ENCODE measurements at places on chromosomes 11 and 22.

- no peak for DNase-seq
Observed at GRCh38 chr22:48968201-48968959, 859.3 kb downstream of the BRD1 start.

DNA sequence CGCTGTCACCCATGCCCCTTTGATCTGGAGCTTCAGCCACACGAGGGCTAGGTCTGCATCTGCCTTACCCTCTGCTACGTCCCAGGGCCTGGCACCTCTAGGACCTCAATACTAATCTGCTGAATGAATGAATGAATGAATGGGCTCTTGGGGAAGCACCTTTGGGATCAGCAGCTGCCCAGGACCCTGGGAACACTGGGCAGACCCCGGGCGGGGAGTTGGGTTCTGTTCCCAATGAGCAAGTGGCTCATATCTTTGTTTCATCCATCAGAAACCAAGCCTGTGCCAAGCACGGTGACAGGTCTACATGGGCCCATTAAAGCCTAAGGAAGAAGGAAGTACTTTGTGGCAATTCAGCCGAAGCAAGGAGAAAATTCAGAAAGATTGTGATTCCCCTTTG lies 41.5 kb upstream of the SHISAL1 start:
- no peak for DNase-seq

DNA sequence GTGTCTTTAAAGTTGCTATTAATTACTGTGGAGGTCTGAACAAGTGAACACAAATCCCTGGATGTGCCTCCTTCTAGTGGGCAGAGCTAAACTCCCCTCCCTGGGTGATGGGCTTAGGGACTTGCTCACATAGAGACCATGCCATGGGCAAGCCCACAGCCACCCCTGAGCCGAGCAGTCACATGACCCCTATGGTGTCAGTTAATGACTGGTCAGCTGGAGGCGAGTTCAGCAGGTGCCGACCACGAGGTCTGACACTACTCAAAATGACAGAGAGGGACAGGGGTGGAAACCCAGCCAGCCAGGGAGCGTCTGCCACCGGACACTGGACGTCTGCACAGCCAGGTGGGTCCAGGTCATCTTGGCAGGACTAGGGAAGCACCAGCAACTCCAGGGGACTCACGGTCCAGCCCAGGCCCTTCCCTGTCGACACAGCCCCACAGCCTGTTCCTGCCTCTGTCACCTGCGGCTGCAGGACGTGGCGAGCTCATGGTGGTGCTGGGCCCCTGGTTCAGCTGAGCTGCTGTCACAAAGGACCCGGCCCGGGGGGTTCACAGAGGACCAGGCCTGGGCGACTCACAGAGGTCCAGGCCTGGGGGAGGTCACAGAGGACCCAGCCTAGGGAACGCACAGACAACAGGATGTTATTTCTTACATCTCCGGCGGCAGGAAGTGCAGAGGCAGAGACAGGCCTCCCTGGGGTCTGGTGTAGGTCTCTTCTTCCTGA lies 135.0 kb downstream of the BRD1 start:
- no peak for DNase-seq

GRCh38 chr11:117782101-117782500 lies 14.9 kb downstream of the DSCAML1 start:
- DNase-seq: no peak

DNA sequence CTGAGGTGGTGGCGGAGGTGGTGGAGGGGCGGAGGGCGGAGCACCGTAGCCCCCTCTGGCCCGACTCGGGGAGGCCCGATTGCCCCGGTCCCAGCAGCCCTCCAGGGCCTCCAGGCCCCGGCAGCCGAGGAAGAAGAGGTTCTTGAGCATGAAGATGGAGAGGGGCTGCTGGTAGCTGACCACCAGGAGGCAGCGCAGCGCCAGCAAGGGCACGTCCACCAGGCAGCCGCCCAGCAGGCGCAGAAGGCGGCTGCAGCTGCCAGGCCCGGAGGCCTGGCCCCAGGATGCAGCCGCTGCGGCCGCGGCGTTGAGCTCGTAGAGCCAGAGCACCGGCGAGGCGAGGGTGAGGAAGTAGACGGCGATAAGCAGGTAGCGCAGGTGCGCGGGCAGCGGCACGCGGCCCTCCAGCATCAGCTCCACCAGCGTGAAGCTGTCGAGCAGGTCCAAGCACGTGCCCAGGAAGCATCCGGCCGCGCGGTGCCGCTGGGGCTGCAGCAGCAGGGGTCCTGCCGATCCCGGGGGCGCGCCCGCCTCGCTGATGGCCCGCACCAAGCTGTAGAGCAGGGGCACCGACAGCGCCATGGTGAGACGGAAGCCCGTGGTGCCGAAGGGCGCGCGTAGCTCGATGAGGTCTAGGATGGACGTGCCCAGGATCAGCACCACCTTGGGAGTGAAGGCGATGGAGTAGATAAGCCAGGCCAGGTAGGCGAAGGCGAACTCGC lies 1.5 kb downstream of the TMEM121B start:
- DNase-seq: peak; percentile 43

DNA sequence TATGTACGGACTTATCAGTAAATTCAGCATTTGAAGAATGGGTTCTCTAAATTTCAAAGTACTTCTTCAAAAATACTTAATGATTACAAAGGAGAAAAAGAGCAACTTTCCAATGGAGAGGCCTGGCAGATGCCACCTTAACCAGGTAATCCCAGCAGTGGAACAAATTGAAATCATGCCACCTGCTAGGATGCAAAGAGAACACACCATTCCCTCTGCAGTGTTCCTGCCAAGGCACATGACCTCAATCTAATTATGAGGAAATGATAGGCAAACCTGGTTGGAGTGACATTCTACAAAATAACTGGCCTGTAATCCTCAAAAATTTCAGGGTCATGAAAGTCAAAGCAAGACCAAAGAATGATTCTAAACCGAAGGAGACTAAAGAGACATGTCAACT lies 21.5 kb downstream of the TNRC6B start:
- DNase-seq: no peak

- DNase-seq: no peak
Observed at GRCh38 chr11:61700212-61700611, 20.0 kb downstream of the DAGLA start.

- no peak for DNase-seq
Observed at GRCh38 chr11:119617340-119617713, 111.7 kb downstream of the NECTIN1 start.

- no peak for DNase-seq
Observed at GRCh38 chr11:95222817-95223216, 8.2 kb downstream of the SESN3 start.

Data from stimulated activated CD4-positive, alpha-beta T cell treated with anti-CD3 and anti-CD28 coated beads, Interleukin-2, amount 100 ng/mL, for 24 hours (primary cell).